ENCODE measurements at places on chromosomes 16 and 17. TPM values are rescaled to one million over a fixed set of nuclear protein-coding genes. Genes with fewer than 3 reads are reported as not detected.

DNA sequence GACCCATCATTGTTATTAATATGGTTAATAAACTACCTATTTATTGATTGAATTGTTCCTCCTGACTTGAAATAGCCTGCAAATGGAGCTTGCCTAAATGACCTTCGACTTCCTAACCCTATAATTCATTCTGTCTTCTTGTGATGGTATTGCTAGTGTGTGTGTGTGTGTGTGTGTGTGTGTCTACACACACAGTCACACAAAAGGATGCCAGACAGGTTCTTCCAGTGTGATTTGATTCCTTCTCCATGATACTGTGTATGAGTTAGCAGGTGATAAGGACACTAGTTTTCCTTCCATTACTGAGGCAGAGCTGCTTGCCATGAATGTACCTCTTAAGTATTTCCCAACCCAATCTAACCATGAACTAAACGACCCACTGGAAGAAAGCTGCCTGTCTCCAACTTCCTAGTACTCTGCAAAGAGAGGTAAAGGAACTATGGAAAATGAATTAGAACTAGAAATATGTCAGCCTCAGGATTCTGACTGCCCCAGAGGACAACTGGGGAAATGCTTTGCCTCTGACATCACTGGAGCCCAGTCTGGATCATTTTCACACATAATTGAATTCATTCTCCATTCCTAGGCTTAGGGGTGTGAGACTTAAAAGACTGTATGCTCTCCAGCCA lies 3.5 kb upstream of the CDC6 start:
- no peak for DNase-seq

GRCh38 chr17:57902117-57902799 lies 52.4 kb upstream of the MRPS23 start:
- DNase-seq, result no peak

GRCh38 chr16:30490210-30490609 lies 17.7 kb downstream of the ITGAL start:
- no peak for DNase-seq

Gene CACNG4
- total RNA-seq, result 10.1 TPM

- DNase-seq, result no peak
Observed at GRCh38 chr16:46926470-46927225, 42.5 kb downstream of the GPT2 start.

Gene CES4A
- 19.6 TPM for total RNA-seq

Gene NHERF2
- total RNA-seq, result 48.1 TPM

GRCh38 chr17:3890082-3890877 lies 2.6 kb downstream of the CAMKK1 start:
- no peak for DNase-seq

- DNase-seq, result no peak
Observed at GRCh38 chr16:683396-684070, 601 bp downstream of the JMJD8 start.

- no peak for DNase-seq
Observed at GRCh38 chr16:76235025-76235424, 42.2 kb upstream of the CNTNAP4 start.

DNA sequence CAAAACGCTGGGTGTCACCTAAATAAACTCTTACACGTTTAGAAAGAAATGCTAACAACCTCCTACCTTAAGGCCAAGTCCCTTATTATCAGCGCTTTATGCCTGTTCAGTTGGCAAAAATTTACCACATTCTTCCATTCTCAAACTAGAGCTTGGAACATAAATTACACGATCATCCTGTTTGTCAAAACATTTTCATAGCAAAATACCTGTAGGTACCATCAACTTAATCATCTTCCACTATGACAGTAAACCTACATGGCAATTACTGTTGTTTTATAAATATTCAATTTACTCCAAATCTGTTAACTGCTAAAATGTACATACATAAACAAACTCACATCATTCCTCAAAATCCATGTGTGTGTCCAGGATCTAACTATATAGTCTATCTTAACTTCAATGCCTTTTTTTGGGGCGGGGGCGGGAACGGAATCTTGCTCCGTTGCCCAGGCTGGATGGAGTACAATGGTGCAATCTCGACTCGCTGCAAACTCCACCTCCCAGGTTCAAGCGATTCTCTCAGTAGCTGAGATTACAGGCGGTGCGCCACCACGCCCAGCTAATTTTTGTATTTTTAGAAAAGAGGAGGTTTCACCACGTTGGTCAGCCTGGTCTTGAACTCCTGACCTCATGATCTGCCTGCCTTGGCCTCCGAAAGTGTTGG lies 4.4 kb downstream of the RPL23 start:
- DNase-seq, result no peak

Gene C16orf96
- 0.45 TPM for total RNA-seq

- no peak for DNase-seq
Observed at GRCh38 chr17:58956997-58957724, 149.5 kb downstream of the TRIM37 start.

DNA sequence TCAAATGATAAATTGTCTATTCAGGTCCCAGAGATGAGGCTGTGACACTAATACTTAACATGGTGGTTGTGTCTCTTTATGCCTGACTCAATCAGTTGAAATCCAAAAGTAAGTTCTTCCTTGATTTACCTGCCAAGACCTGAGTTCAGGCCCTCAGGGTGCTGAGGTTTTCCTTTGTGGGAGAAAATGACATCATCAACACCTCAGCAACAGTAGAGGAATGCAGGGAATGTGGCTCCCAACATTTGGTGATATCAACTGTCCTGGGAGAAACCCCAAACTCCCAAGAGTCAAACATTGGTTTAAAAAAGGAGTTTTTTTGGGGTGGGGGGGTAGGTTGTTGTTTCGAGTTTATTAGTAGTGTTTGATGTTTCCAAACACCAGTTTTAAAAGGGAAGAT lies 14.7 kb downstream of the RNF43 start:
- DNase-seq, result no peak

DNA sequence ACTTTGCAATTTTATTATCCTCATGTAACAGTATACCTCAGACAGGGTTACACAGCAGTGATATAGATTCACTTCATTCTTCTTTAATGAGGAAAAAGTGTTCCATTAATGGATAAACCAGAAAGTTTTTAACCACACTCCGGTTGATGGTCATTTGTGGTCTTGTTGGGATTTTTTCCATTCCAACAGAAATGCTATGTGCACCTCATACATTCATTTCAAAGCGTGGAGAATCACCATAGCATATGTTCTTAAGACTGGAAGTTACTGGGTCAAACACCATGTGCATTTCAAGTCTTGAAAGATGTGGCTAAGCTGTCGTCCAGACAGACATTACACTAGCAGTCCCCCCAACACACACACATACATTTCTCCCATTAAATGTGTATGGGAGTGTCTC lies 245.8 kb upstream of the CDH5 start:
- DNase-seq, result no peak

DNA sequence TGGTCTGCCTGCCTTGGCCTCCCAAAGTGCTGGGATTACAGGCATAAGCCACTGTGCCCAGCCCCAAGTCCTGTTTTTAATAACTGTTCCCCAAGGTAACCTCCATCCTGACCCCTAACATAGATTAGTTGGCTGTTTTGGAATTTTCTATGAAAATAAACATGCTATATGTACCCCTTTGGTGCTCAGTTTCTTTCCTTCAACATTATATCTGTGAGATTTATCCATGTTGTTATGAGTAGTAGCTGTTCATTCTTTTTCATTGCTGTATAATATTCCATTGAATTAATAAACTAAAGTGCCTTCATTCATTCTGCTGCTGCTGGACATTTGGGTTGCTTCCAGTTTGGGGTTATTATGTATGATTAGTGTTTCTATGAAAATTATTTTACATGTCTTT lies 26.3 kb upstream of the FMNL1 start:
- DNase-seq, result no peak

Gene SNAI3
- 0.69 TPM for total RNA-seq

Gene SMG6
- 58.3 TPM for total RNA-seq

- DNase-seq, result no peak
Observed at GRCh38 chr16:49504023-49504364, 130.4 kb downstream of the C16orf78 start.

GRCh38 chr16:50388496-50388895 lies 19.7 kb upstream of the BRD7 start:
- DNase-seq, result no peak

DNA sequence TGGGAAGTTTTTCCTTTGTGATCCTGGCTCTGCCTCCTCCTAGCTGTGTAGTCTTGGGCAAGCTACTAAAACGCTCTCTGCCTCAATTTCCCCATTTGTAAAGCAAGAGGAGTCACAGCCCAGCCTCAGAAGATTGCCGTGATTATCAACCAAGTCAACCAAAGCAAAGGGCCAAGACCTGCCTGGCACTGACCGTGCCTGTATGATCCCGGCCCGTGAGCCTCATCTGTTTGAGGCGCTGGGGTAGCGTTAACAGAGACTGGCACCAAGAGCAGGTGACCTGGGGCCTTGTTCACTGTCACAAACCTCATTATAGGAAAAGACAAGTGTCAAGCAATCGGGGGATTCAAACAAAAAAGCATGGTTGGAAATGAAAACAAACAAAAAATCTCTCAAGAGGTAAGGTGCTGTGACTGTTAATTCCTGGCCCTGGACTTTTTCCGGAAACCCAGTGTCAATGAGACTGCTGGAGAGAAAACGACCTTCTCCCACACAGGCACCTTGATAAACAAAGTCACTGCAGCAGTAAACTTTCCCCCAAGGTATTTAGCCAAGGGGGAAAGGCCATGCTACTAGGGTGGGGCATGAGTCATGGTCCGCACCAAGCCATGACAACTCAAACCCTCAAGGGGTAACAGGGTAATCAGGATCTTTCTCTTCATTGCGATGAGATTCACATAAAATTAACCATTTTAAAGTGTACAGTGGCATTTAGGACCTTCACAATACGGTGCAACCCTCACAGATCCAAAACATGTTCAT lies 5.4 kb downstream of the MEAK7 start:
- DNase-seq, result no peak

Gene KIF19
- not detected for total RNA-seq

Gene FNDC8
- not detected for total RNA-seq

DNA sequence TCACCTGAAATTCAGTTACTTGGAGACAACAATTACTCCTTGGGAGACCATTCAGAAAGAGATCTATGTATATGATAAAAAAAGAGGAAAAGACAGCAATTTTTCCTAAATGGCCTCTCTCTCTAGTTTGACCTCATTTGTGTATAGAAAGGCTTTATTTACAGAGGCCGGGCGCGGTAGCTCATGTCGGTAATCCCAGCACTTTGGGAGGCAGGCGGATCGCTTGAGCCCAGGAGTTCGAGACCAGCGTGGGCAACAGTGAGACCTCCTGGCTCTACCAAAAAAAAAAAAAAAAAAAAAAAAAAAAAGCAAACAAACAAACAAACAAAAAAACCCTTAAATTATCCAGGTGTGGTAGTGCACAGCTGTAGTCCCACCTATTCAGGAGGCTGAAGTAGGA lies 20.7 kb downstream of the GRB2 start:
- DNase-seq, result no peak

DNA sequence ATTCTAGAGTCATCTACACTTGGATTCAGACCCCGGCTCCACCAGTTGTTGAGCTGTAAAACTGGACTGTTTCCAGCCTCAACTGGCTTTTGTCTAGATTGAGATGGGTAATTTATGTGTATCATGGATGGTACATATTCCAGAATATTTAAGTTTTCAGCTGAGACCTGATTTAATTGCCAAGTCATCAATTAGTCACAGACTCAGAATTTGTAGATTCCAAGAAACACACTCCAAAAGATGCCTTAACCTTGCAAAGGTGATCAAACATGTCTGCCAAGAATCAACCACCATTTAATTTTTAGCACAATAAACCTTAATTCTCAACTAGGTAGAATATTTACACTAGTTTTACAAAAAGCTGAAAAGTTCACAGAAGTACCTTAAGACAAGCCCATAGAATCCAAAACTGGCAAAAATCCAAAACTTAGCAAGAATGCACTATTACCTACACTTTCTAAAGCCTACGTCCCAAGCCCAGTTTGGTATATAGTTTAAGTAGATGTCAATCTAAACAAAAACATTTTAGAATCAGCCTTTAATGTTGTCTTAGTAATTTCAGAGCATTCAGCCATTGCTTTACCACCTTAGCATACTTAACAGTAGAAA lies 17.7 kb downstream of the SIAH1 start:
- no peak for DNase-seq

DNA sequence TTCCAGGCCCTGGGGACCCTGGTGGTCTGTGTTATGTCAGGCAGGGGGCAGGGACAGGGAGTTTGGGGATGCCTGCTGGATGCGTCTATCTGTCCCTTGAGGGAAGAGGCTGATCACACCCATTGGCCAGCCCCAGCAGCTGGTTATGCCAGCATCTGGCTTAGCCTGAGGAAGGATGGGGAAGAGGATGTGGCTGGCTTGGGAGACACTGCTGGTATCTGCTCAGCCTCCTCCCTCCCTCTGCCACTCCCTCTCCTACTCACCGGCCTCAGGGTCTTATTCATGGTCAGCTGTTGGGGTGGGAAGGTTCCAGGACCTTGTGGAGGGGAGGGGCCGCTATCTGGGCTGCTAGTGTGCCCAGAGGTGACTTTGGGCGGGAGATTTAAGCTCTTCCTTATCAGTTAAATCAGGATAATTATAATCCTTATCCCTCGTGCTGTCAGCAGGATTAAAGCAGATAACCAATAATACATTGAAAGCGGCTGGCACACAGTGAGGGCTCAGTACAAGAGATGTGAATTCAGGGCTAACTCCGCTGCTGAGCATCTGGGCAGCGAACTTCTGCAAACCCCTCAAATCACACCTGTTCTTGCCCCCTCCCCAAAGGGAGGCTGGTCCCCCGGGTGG lies 36.0 kb upstream of the MLKL start:
- no peak for DNase-seq

DNA sequence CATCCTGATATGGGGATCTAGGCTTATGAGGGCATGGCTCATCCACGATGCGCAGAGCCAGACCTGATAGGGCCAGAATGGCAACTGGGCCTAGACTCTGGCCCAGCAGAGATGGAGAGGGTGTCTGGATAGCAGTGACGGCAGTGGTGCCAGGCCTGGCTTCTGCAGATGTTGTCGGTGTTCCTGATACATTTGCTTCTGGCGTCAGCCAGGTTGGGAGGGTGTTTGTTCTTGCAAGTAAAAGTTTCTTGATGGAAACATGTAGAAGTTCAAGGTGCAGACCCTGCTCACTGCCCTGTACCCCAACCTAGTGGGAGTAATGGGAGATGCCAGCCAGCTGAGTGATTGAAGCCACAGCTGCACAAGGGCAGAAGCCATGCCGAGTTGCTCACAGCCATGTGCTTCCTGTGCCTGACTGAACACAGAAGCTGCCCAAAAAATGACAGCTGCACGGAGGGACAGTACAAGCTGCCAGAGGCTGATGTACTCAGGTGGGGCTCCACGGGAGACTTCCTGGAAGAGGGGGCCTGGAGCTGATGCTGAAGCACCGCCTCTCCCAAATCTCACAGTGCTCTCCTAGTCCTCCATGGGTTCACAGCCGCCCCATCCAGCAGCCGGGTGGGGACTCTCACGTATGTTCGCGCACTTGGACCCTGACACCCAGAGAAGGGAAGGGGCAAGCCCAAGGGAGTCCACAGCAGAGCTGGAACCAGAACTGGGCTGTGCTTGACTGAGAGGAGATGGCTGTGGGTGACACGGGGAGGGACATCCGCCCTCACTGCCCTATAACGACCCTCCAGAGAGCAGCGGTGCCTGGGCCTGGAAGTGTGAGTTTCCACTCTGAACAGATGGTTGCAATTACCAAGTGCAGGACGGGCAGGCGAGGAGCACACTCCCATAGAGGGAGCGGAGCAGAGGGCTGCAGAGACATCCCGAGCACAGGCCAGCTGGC lies 78.7 kb downstream of the N4BP1 start:
- DNase-seq, result no peak

All from mesothelial cell of epicardium (in vitro differentiated cells).